NCI-H2029 treated with DMSO at 0.1 percent for 48 hours (cell line): ENCODE measurements at places on chromosomes 4 and X.

DNA sequence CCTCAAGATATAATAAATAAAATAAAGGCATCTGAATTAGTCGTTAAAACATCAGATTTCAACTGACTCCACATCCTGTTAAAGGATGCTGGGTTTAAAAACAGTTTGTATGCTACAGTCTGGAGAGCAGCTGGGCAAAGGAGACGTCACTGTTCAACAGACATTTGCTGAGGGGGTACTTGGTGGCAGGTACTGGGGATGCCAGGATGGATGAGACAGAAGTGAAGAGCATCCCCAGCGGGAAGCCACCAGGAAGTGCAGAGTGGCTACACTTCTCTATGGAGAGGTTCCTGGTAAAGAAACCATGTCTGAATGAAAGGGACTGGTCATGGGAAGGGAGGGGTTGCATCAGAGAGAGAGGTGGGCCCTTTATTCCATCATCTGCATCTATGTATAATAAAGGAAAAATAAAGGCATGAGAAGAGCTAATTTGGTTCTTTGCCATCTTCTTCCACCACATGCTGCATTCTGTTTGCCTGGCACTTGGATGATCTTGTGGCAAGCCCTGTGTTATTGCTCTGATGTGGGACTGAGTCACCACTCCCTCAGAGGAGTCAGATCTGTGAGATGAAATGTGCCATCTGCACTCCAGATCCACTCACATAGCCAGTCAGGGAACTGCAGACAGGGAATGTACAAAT lies 145.0 kb downstream of the SOWAHB start:
- DNase-seq = no peak

- no peak for DNase-seq
These were observed 455.7 kb downstream of the BCOR start for GRCh38 chrX:39642071-39642470.

- no peak for DNase-seq
These were observed 306.1 kb upstream of the TAPT1 start for GRCh38 chr4:16532240-16532970.

DNA sequence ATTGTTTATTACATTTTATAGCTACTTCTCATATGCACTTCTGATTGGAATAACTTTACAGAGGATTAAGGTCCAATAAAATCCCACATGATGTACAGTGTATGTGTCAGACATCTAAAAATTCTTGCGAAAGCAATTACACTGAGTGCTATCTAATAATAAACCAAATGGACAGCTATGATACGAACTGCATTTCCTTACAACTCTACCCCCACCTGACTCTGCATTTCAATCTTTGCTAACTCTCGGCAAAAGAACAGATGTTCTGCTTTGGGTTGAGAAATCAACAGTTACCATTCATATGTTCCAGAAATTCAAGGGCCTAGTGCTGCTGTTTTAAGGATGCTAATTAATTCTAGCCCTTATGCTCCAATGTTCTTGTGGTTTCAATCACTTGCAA lies 287.9 kb upstream of the NOCT start:
- DNase-seq = no peak

DNA sequence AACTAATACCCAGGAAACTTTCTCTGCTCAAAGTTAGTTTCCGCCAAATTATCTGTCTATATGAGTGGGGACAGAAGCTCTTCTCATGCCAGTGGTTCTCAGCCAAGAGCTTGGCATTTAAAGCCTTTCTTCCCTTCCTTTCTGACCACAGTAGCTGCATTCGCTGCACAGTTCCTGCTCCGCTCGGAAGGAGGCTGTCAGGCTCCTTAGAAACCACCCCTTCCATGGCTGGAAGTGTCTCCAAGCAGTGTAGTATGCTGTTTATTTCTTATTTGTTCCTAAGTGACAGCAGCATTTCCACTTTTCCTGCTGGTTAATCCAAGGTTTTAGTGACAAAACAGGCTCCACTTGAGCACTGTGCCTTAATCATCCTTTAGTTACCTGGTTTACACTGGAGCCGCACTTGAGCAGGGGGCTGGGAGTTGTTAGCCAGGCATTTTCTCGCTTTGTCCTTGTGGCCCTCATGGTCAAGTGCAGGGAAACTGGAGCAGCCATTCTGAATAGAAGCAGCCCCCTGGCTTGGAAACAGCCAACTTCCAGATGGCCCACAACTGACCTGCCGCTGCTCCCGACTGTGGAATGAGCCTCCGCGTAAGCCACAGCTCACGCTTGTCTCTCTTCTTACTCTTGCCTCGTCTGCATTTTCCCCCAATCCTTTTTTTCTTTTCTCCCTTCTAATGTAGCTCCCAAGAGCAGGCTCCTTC lies 739.4 kb upstream of the TENM3 start:
- DNase-seq = no peak

GRCh38 chrX:104324461-104325212 lies 69.9 kb upstream of the ESX1 start:
- DNase-seq = no peak

DNA sequence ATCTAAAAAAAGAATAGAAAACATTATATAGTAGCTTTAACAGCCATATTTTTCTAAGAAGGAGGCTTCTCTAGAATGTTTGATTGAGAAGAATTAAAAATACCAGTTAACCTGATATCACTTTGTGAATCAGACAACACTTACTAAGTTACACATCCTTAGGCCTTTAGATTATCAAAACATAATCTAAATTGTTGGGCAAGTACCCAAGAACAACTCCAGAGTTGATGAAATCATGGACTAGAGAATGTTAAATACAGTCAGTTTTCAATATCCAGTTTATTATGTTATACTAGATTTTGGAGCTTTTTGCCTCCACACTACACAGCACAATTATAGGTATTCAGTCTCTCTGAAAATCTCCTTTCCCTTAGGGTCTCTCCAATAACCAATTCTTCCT lies 39.6 kb downstream of the ARL13A start:
- DNase-seq = no peak
